Endodermal cell (in vitro differentiated cells): ENCODE measurements at places on chromosomes 4 and X. TPM values are rescaled to one million over a fixed set of nuclear protein-coding genes. Genes with fewer than 3 reads are reported as not detected.

- H3K27me3 ChIP-seq, result no peaks in the 10 kb centered on the region
- H3K36me3 ChIP-seq, result no peaks in the 10 kb centered on the region
- no peaks in the 10 kb centered on the region for H3K4me1 ChIP-seq
- no peak overlapping the region for H3K4me3 ChIP-seq
Observed at GRCh38 chrX:43141885-43142284, 363.9 kb upstream of the PPP1R2C start.

DNA sequence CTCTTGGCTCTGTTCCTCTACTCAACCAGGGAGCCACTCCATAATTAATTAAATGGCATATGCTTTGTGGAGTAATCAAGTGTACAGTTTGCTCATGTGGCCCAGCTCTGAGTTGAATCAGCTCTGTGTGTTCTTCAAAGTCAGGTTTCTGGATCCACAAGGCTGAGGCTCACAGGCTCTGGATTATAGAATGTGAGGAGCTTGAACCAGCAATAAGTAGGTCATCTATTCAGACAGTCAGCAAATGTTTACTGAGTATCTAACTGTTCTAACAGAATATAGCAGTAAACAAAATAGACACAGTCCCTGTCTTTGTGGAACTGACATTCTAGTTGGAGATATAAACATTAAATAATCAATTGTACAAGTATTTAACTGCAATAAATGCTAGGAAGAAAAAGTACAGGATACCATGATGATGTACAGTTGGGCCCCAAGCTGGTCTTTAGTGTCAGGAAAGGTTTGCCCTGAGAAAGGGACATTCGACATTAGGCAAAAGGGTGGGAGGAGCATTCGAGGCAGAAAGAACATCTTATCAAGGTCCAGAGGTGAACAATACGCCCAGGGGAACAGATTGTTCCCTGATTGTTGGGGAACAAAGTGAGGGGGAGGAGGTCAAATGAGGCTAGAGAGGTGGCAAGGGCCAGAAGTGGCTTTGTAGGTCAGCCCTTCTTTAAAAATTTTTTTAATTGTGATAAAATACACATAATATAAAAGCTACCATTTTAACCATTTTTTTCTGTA is 20.5 kb upstream of the TSR2 start:
- no peak overlapping the region for H3K27ac ChIP-seq
- H3K4me1 ChIP-seq, result no peaks in the 10 kb centered on the region
- no peaks in the 10 kb centered on the region for H3K27me3 ChIP-seq
- H3K36me3 ChIP-seq, result no peaks in the 10 kb centered on the region
- DNase-seq, result no peak

GRCh38 chr4:111839141-111839540 is 306.1 kb upstream of the FAM241A start:
- H3K4me1 ChIP-seq, result no peaks in the 10 kb centered on the region
- no peak overlapping the region for H3K4me3 ChIP-seq
- no peaks in the 10 kb centered on the region for H3K36me3 ChIP-seq
- no peaks in the 10 kb centered on the region for H3K27me3 ChIP-seq

GRCh38 chr4:70632028-70632427 is 3.5 kb downstream of the ENAM start:
- H3K4me1 ChIP-seq, result no peaks in the 10 kb centered on the region
- H3K27me3 ChIP-seq, result no peaks in the 10 kb centered on the region
- H3K4me3 ChIP-seq, result no peak overlapping the region
- no peak for DNase-seq
- no peak overlapping the region for H3K27ac ChIP-seq
- no peaks in the 10 kb centered on the region for H3K36me3 ChIP-seq

GRCh38 chrX:154727418-154727817 is 23.5 kb downstream of the GAB3 start:
- H3K4me1 ChIP-seq, result no peaks in the 10 kb centered on the region
- H3K4me3 ChIP-seq, result no peak overlapping the region
- DNase-seq, result no peak
- no peaks in the 10 kb centered on the region for H3K27me3 ChIP-seq
- H3K27ac ChIP-seq, result no peak overlapping the region

DNA sequence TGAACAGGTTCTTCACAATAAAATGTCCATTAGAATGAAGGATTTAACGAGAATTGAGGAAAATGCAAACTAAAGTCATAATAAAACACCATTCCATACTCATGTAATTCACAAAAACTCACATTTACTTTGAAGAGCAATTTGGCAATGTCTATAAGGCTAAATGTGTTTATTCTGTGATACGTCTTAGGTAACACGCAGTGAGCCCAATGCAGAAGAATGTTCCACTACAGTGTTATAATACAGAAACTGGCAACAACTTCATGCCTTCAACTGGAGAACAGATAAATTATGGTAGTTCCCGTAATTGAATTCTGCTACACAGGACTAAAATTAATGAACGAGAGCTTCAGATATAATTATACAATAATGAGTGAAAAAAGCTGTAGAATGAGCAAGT is 17.4 kb downstream of the ADH5 start:
- H3K27me3 ChIP-seq, result no peaks in the 10 kb centered on the region
- peaks cover 72% of the 10 kb centered on the region for H3K36me3 ChIP-seq
- DNase-seq, result no peak
- no peak overlapping the region for H3K4me3 ChIP-seq
- no peak overlapping the region for H3K27ac ChIP-seq

DNA sequence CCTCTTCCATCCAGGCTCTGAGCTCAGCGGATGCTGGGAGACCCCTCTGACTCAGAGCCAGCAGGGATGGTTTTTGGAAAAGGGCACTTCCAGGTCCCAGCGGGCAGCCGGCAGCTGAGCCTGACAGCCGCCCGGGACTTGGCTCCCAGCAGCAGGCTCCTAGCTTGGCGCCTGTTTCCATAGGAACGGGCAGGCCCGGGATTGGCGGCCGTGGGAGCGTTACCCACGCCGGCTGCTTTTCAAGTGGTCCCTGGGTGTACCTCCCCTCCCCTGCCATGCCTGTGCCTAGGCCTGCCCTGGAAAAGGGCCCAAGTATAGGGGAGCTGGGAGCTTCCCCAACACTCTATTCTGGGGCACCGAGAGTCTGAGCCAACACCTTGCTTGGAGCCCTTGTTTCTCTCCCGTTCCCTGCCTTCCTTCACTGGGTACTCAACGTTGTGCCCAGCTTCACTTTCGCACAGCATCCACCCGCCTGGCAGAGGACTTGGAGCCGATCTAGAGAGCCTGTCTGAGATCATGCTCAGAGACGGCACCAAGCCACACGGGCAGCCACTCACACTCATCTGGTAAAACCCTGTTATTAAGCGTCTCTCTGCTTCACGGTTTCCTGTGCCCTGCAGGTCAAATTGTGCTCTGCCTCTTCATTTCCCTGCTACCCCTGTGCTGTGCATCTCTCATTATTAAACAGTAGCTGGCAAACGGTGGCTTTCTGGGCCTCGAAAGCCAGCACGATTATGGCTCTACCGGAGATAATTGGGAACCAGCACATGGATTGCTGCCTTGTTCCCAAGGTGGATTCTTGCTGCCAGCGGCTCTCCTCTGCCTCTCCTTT is 521.5 kb downstream of the BCOR start:
- H3K36me3 ChIP-seq, result no peaks in the 10 kb centered on the region
- no peak overlapping the region for H3K27ac ChIP-seq
- no peak overlapping the region for H3K4me3 ChIP-seq
- no peaks in the 10 kb centered on the region for H3K27me3 ChIP-seq

DNA sequence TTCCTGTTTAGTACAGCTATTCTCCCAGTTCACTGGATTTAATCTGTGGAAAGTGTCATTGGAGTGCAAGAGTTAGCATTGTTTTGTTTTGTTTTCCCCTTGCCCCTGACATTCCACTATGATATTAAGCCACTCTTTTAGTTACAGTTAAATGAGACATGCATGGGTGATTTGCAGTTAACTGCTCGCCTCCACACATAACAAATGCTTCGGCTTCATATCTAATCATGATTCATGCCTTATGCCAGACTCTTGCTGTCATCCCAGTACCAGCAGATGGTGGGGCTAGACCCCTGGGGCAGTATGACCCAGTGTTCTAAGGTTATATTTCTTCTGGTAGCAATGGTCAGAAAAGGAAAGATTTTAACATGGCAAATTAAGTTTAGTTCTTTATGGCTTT is 80.1 kb downstream of the RAP1GDS1 start:
- H3K36me3 ChIP-seq, result peaks cover 14% of the 10 kb centered on the region
- no peak for DNase-seq
- H3K4me1 ChIP-seq, result no peaks in the 10 kb centered on the region
- peak overlapping the region; percentile 1 for H3K27ac ChIP-seq
- H3K27me3 ChIP-seq, result no peaks in the 10 kb centered on the region

DNA sequence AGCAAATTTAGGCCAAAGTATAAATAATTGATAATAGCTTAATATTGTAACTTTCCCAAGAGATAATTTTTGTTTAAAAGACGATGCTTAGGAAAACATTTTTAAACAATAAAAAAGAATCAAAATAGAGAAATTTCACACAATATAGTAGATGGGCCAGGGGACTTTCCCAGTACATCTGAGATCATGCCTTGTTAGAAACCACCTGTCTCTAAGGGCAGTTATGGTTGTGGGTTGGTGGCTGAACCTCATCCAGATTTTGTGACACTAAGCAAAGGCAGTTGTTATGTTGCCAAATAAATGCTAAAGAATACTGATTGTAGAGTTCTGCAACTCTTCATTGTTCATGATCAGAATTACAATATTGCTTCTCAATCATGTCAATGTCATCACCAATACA is 270.6 kb downstream of the BANK1 start:
- H3K27me3 ChIP-seq, result no peaks in the 10 kb centered on the region
- H3K27ac ChIP-seq, result no peak overlapping the region
- no peaks in the 10 kb centered on the region for H3K36me3 ChIP-seq

DNA sequence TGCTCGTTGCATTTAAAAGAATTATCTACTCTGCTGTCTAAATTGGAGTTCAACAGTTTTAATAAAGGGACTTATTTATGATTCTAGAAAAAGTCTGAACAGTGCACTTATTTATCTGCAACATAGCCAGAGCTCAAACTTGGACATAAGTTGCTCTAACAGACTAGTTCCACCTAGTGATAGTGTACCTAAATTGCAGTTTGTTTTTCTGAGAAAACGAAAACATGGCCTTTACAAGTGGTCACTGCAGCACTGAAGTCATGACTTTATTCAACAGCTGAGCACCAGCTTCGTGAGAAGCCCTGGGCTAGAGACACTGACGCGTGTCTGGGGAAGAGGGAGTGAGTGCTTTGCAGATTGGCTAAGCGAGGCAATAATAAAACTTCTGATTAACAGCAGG is 77.3 kb upstream of the IGSF1 start:
- H3K36me3 ChIP-seq, result no peaks in the 10 kb centered on the region
- no peak overlapping the region for H3K4me3 ChIP-seq
- no peak overlapping the region for H3K27ac ChIP-seq

- H3K4me3 ChIP-seq, result no peak overlapping the region
- peak; percentile 94 for DNase-seq
- no peak overlapping the region for H3K27ac ChIP-seq
- no peaks in the 10 kb centered on the region for H3K4me1 ChIP-seq
Observed at GRCh38 chr4:5979981-5980380, 38.2 kb downstream of the C4orf50 start.

DNA sequence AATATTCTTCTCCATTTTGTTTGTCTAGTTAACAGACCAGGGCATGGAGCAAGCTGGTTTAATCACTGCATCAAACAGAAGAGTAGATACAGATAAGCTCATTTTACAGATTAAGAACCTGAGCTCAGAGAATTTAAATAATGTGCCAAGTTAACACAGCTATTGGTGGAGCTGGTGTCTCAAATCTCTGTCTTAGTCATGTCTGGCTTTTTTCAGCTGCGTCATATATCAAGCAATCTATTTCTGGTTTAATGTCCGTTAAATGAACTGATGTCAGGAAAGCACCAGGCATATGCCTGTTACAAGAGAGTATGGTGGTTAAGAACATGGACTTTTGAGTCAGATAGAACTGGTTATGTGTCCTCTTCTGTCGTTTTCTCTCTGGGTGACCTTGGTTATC is 79.8 kb upstream of the ADGRA3 start:
- H3K36me3 ChIP-seq, result no peaks in the 10 kb centered on the region
- H3K4me1 ChIP-seq, result no peaks in the 10 kb centered on the region
- no peak for DNase-seq
- H3K27me3 ChIP-seq, result no peaks in the 10 kb centered on the region
- H3K4me3 ChIP-seq, result no peak overlapping the region
- no peak overlapping the region for H3K27ac ChIP-seq

DNA sequence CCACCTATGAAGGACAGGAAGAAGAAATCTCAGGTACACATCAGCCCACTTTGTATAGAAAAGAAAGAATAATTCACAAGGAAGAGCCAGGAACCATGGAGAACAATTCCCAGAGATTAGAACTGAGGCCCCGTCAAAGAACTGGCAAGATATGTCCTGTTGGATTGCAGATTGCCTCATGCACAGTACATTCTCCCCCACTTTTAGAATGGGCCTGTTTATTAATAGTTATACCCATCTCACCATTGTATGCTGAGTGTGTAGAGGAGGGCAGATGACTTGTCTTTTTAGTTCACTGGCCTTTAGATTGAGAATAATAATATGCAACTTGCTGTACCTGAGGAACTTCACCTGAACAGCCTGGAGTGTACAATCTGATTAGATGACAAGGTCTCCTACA is 315.6 kb upstream of the HAND2 start:
- no peak for DNase-seq
- H3K36me3 ChIP-seq, result no peaks in the 10 kb centered on the region
- H3K4me1 ChIP-seq, result no peaks in the 10 kb centered on the region
- no peak overlapping the region for H3K27ac ChIP-seq
- H3K4me3 ChIP-seq, result no peak overlapping the region
- H3K27me3 ChIP-seq, result no peaks in the 10 kb centered on the region

DNA sequence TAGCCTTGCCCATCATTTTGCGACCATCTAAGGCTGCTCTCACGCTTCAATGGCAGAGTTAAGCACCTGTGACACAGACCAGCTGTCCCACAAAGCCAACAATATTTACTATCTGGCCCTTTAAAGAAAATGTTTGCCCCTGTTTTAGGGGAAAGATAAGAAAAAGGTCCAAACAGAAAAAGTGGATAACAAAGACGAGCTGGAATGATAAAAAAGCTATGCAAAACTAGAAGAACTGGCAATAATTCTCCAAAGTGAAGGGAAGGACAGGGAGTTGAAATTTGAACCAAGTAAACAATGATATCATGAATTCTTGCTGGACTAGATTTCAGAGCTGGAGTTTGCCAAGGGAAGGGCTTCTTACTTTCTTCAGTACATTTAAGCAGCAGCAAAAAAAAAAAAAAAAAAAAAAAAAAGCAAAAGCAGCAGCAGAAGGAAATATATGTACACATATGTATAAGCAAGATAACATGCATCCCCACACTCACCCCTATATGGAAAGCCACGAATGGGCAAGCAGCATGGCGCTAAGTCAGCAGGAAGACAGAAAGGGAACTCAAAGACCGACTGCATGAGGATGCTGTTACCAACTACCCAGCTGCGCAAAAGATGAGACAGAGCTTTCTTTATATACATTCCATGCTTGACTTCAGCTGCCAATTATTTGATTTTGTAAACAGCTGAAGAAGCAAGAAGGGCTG is 12.5 kb downstream of the TRAPPC2 start:
- no peak overlapping the region for H3K27ac ChIP-seq
- no peak for DNase-seq
- peaks cover 14% of the 10 kb centered on the region for H3K36me3 ChIP-seq
- H3K4me1 ChIP-seq, result no peaks in the 10 kb centered on the region

Gene CYBB
- total RNA-seq, result not detected in 2 replicates

Gene TDO2
- total RNA-seq, result not detected in 2 replicates

Gene DAPP1
- total RNA-seq, result not detected in 2 replicates

Gene MND1
- total RNA-seq, result 15.4 and 17.1 TPM in 2 replicates

Gene SYTL5
- total RNA-seq, result 5.1 and 8.1 TPM in 2 replicates

Gene CCDC149
- 4.9 to 5.8 TPM (median 5.5 TPM) in 3 replicates for total RNA-seq

Gene LYAR
- total RNA-seq, result 5.9 to 27.3 TPM (median 23.7 TPM) in 3 replicates
